ENCODE measurements at places on chromosomes 5 and 9.

- no peak for DNase-seq
Measured at GRCh38 chr9:126000731-126001580, 253.8 kb downstream of the PBX3 start.

DNA sequence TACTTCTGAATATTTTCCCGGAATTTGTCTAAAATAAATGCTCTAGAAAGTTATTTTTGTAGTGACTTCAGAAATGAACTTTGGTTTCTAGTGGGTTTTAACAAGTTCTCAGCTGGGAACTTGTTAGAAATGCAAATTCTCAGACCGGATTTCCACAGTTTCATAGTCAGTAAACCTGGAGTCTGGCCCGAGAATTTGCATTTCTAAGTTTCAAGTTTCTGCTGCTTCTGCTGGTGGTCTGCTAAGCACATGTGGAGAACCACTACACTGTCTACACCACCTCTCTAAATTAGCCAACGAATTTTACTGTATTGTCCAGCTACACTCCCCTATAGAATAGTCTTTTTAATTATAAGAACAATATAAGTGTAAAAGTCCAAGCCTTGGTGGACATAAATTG lies 208.0 kb downstream of the CHSY3 start:
- DNase-seq, result no peak

DNA sequence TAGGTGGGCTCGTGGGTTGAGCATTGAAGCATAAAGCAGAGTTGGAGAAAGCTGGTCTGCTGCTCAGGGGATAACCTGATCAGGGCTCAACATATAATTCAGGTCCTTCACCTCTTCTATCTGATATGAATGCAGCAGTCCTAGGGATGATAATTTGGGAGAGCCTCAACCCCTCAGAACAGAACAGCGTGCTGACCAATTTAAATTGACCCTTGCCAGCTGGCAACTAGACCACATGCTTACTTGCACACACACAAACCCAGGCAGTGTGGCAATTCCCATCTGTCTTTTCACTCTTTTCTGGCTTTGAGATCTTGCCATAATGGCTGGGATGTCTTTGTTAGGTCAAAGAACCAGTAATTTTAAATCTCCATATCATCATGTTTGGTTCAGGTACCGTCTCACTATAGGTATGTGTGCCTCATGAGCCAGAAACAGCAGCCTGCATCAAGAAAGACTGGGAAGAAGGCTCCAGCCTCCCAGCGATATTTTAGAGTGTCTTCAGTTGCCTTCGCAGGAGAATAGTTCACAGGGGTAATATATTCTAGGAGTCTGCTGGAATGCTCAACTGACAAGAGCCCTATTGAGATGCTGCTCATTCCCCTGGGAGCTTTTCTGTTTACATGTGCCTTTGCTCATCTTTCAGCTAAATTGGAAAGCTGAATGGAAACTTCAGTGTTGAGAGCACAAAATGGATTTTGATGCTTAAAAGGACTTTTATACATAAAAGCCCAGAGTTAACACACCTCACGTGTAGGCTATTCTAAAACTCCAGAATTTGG lies 497.6 kb downstream of the RASEF start:
- no peak for DNase-seq

DNA sequence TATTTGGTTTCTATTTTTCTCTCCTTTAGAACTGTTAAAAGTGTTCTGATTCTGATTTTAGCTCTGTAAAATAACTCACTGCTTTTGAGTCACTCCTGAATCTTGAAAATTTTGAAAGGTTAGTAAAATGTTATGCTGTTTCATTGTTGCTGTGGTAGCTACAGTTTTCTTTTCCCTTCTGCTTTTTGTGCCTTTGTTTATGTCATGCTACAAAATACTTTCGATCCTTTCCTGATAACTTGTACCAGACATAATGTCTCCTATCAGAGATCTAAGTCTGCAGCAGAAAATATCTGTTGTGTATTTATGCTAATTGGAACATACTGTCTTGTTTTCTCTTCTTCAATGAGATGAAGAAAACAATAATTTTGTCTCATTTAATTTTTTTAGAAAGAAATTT lies 26.9 kb upstream of the CEP120 start:
- DNase-seq, result no peak

GRCh38 chr5:143064676-143065075 lies 294.5 kb downstream of the ARHGAP26 start:
- no peak for DNase-seq

All from astrocyte of the hippocampus (primary cell).